H54 (cell line): ENCODE measurements at places on chromosomes 1 and 21.
A peak's percentile ranks its signal among the peaks of the same experiment; 100 is the strongest.

- no peak for DNase-seq
Observed at GRCh38 chr1:236066054-236066453, 1.2 kb upstream of the NID1 start.

GRCh38 chr21:36545776-36546511, 66.0 kb upstream of the CLDN14 start:
- no peak for DNase-seq

- DNase-seq, result no peak
Observed at GRCh38 chr1:59013928-59014279, 230.1 kb upstream of the JUN start.

DNA sequence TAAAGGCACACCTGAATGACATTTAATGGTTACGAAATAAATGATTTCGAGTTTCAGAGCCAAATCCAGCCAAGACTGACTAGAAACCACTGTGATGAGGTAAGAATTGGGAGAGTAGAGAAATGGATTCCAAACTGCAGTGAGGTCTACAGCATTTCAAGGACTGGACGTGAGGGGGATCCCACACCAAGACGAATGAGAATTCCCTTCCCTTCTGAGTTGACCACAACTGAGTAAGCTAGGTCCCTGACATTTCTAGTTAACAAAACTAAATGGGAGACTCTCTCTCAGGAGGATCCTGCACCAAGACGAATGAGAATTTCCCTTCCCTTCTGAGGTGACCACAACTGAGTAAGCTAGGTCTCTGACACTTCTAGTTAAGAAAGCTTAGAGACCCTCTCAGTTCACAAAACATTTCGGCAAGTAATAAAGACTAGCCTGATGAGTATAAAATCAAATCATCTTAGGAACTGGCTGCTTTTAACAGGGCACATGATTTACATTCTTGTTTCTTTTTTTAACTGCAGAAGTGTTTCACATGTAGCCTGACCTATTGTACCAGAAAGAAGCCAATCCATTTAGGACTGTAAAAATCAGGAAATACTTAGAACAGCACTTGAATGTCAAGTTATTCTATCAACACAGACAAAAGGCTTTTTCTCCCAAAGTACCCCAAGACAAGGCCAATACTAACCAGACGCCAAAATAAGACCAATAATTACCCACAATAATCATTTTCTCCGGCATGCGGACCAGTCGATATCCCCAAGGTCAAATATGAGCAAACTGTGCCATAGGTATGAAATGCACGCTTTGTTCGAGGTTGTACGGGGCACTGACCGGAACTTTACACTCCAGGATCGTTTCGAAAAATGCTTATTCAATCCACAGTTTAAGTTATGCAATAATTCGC, 1.4 kb upstream of the SPATA1 start:
- no peak for DNase-seq

DNA sequence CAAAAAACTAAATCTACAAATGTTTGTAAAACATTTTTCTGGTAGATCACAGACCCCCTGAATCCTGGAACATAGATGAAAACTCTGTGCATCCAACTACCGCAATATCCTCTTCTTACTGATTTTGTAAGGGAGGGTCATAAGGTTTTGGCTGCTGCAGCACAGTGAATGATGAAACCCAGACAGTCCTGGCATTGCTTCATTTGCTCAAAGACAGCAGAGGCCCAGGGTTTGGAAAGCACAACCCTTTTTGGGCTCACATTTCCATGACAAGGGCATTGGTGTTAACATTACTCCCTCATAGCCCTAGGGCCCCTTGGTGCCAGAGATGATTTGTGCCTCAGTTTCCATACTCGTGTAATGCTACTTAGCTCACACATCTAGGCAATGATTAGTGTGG, 51.2 kb downstream of the PLXNA2 start:
- DNase-seq, result no peak

DNA sequence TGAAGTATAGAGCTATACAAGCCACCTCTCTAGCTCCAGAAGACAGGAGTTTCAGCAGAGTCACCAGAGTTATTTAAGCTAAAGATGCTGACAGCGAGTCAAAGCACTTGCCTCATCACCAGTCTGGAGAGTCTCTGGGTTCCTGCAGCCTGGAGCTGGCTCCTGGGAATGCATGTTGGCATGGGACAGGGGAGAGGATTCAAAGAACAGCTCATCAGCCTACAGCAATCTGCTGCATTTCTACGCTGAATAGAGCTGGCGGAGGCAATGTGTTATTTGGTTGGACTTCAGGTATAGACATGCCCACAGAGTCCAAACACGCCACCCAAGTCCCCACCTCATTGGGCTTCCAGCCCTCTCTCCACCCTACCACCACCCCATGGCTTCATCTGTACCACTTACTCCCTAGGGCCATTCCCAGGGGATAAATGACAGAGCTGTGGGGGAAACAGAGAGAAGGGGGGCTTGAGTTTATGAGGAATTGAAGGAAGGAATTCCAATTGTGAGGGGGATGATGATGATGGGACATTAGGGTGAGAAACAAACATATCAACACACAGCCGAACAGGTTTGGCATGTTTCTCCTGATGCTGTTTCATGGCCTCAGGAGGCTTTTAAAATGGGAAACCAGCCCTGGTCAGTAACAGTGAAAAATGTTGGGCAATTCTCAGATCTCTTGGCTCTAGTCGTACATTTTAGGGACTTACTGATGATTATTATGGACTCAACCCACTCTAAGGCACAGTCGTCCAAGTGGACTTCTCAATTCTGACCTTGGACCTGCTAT, 58.4 kb downstream of the PLEKHA6 start:
- DNase-seq, result no peak

- no peak for DNase-seq
Observed at GRCh38 chr1:45753248-45754037, 3.0 kb upstream of the IPP start.

DNA sequence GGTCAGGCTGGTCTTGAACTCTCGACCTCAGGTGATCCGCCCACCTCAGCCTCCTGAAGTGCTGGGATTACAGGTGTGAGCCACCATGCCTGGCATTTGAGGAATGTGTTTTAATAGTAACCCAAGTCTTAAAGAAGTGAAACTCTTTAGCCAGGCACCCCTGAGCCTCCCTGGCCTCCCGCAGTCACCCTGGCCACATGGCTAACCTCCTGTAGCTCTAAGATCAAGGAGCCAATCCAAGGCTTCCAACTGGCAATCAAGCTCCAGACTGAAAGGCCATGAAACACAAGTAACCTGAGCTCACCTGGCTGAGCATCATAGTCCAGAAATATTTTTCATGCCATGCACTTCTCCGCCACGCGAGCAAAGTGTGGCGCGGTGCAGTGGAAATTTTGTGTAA, 84.3 kb downstream of the LTN1 start:
- DNase-seq, result no peak

- DNase-seq, result no peak
Observed at GRCh38 chr1:4634793-4635406, 19.5 kb upstream of the AJAP1 start.

GRCh38 chr1:97608272-97608671, 312.6 kb downstream of the DPYD start:
- DNase-seq, result no peak

DNA sequence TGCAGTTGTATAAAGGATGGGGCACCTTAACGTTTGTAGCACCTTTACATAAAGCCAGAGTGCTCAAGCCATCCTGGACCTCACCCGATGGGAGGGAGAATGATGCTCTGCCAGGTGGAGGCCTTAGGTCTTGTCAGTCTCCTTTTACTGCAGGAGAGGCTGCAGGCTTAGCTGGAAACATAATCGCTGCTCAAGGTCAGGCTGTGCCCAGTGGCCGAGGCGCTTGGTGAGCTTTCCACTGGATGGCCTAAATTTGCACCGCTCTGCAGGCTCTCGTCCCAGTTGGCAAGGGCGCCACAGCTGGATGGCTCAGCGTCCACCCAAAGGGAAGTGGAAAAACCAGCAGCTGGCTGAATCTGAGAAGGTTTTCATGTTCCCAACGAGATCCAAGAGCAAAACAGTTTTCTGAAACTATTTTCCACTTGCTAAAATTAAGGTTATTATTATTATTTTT, 438.9 kb downstream of the CAMTA1 start:
- DNase-seq, result no peak

DNA sequence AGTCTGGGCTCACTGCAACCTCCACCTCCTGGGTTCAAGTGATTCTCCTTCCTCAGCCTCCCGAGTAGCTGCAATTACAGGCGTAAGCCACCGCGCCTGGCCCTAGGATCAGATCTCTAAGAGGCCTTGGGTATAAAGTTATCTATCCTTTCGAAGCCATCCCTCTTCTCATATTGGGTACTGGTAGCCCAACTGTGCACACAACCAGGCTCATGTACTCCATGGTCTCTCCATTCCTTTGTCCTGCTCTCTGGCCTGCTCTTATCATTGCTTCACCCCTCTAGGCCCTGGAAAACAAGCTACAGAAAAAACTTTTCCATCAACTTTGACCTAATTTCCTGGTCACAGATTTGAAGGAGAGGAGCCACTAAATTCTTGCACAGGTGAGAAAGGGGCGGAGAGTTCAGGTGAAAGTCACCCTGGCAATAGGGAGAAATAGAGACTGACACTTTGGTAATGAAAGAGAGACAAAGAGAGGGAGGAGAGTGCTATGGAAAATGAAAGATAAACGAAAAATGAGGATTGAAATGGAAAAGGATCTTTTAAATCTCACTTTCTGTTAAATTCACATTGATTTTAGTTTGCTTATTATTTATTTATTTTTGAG, 6.0 kb downstream of the TXNIP start:
- no peak for DNase-seq

DNA sequence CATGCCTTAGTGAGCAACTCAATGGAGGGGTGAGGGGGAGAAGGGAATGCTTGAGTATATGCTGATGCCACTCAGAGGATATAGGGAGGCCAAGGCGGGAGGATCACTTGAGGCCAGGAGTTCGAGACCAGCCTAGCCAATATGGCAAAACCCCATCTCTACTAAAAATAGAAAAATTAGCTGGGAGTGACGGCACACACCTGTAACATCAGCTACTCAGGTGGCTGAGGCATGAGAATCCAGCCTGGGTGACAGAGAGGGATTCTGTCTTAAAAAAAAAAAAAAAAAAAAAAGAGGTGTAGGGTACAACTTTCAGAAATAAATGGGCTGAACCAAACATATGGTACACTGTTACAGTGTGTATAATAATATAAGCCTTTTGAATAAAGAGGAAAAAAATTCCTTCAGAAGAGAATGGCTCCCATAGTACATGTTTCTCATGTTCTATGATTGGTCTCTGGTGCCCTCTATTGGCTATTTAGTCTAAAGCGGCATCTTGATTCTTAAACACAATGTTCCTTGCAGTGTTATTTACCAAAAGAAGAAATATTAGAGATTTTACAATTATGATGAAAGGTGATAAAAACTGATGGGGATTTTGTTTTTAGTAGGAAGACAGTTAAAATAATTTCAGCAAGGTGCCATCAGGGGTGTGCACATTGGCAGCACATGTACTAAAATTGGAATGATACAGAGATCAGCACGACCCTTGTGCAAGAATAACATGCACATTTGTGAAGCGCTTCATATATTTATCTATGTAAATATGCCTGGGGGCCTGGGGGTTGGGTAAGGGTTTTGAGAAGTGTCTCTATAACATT, 109.8 kb downstream of the PATJ start:
- peak; percentile 10 for DNase-seq

- DNase-seq, result peak; percentile 53
Observed at GRCh38 chr1:162822391-162823200, 32.1 kb downstream of the HSD17B7 start.

- peak; percentile 47 for DNase-seq
Observed at GRCh38 chr1:21334214-21335087, 44.2 kb upstream of the ECE1 start.

GRCh38 chr1:47442842-47443529, 5.1 kb downstream of the FOXD2 start:
- DNase-seq, result no peak

DNA sequence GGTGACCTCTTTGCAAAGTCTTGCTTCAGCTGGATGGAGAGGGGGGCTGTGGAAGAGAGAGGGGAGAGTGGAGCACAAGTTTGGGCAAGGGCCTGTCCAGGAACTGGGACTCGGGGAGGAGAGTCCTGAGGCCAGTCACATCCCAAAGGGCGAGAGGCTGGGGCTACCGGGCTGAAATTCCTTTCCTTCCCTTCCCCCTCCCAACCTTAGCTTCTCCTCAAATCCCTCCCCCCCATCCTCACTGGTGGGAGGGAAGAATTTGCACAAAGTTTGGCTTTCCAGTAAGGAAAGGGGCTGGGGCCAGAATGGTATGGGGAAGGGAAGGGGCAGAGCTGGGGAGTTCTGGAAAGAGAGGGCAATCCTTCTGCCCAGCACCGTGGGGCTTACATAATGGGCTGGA, 854 bp downstream of the CNTN2 start:
- DNase-seq, result no peak

DNA sequence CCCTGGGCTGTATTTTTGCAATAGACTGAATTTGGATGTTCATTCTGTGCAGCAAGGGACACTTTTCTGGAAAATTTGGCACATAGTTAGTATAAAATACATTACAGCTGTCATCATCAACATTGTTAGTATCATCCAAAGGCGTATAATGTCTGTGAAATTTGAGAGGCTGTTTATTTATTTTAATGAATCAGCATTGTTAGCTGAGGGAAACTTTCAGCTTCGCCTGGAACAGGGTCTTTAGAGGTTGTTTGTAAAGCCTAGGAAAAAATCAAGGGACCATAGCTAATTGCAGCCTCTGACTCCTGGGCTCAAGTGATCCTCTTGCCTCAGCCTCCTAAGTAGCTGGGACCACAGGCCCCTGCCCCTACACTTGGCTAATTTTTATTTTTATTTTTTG, 106.8 kb upstream of the USP24 start:
- DNase-seq, result no peak

GRCh38 chr1:230067871-230068620, 1.0 kb downstream of the GALNT2 start:
- no peak for DNase-seq

- DNase-seq, result no peak
Observed at GRCh38 chr1:19892628-19893168, 10.5 kb downstream of the OTUD3 start.

DNA sequence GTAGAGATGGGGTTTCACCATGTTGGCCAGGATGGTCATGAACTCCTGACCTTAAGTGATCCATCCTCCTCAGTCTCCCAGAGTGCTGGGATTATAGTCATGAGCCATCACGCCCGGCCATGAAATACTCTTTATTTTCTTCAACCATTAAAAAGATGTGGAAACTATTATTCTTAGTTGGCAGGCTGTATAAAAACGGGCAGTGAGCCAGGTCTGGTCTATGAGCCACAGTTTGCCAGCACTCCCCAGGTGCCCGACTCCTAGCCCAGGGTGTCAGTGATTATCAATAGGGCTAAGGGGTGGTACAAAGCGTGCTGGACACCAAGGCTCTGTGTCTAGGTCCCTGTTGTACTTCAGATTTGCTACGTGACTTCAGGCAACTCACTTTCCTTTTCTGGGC, 3.7 kb upstream of the TMEM61 start:
- DNase-seq, result no peak
